ENCODE measurements at places on chromosomes 2 and 18. TPM values are rescaled to one million over a fixed set of nuclear protein-coding genes. Genes with fewer than 3 reads are reported as not detected.

The NPAS2 gene
- polyA plus RNA-seq, result 1.7 TPM

The CYP27A1 gene
- polyA plus RNA-seq, result 3.6 TPM

The CASP8 gene
- polyA plus RNA-seq, result 0.67 TPM

The CFAP65 gene
- polyA plus RNA-seq, result 2.5 TPM

The GPR155 gene
- 25.8 TPM for polyA plus RNA-seq

The RAB12 gene
- polyA plus RNA-seq, result 36.4 TPM

The PSTPIP2 gene
- 1.6 TPM for polyA plus RNA-seq

The DSEL gene
- 1.7 TPM for polyA plus RNA-seq

The MBP gene
- 13.8 TPM for polyA plus RNA-seq

The KLF11 gene
- polyA plus RNA-seq, result 0.74 TPM

The ALKAL2 gene
- polyA plus RNA-seq, result not detected

The TRMT61B gene
- 24.3 TPM for polyA plus RNA-seq

The SERPINB12 gene
- polyA plus RNA-seq, result not detected

The GAREM1 gene
- polyA plus RNA-seq, result 5.6 TPM

The IL36A gene
- not detected for polyA plus RNA-seq

The DSC3 gene
- not detected for polyA plus RNA-seq

The OR6B2 gene
- polyA plus RNA-seq, result not detected

The TEX44 gene
- polyA plus RNA-seq, result not detected

The AMER3 gene
- polyA plus RNA-seq, result 0.70 TPM

The STEAP3 gene
- polyA plus RNA-seq, result not detected

The SP100 gene
- polyA plus RNA-seq, result not detected

The SCTR gene
- not detected for polyA plus RNA-seq

The VWA3B gene
- polyA plus RNA-seq, result 0.04 TPM

The NAPG gene
- 67.8 TPM for polyA plus RNA-seq

The SIX3 gene
- polyA plus RNA-seq, result not detected

The RAX gene
- polyA plus RNA-seq, result not detected

The FOXD4L1 gene
- polyA plus RNA-seq, result not detected

The ZSWIM2 gene
- polyA plus RNA-seq, result not detected

The CIAO1 gene
- polyA plus RNA-seq, result 34.6 TPM

The CHST10 gene
- polyA plus RNA-seq, result 4.4 TPM
